ENCODE measurements at places on chromosomes 2 and 18. TPM values are rescaled to one million over a fixed set of nuclear protein-coding genes. Genes with fewer than 3 reads are reported as not detected.

C2orf15 gene
- 0.26 TPM for total RNA-seq

DLGAP1 gene
- total RNA-seq: 0.99 TPM

MOB1A gene
- 204 TPM for total RNA-seq

FTCDNL1 gene
- total RNA-seq: 2.1 TPM

MC4R gene
- total RNA-seq: not detected

METAP1D gene
- 5.0 TPM for total RNA-seq

CFAP65 gene
- total RNA-seq: not detected

AQP12B gene
- total RNA-seq: not detected

RTKN gene
- 2.2 TPM for total RNA-seq

TIMM21 gene
- total RNA-seq: 71.8 TPM

IL1F10 gene
- total RNA-seq: not detected

RAB31 gene
- not detected for total RNA-seq

KIF1A gene
- 0.47 TPM for total RNA-seq

REG1A gene
- not detected for total RNA-seq

COQ10B gene
- 20.1 TPM for total RNA-seq

DNA sequence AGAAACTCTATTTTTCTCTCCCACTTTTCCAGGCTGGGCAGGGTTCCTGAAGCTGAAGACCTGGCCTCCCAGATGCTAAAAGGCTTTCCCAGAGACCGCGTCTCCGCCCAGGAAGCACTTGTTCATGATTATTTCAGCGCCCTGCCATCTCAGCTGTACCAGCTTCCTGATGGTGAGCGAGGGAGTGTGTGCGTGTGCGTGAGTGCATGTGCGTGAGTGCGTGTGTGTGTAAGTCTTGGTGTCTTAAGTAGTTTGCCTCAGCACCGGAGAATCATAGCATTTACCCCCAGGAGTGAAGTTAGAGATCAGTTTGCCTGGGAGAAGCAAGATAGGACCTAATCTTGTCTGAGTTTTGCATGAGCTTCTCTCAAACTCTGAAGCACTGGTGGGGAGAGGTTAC lies 73.7 kb downstream of the CDK15 start:
- no peak for DNase-seq

DNA sequence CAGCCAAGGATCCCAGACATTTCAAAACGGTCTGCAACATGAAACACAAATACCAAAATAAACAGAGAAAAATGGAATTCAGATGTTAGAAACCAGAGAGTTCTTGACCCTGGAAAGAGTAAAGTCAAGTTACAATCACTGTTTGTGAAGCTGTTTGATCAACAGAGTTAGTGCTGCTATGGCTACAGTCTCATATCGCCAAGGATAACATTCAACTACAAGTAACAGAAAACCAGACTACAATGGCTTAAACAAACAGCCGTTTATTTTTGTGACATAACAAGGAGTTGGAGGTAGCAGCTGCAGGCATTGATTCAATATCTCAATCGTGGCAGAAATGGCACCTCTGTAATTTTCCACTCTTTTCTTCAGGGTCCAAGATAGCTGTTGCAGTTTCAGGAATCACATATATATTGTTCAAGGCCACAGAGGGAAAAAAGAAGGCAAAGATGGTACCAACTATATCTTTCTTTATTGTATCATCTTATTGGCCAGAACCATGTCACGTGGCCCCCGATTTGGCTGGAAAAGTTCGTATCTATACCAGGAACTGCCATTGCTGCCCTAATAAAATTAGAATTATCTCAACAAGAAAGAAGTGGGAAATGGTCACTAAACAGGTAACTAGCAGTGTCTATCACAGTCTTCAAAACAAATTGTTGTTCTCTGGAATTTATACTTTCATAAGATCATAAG lies 17.7 kb upstream of the HNRNPLL start:
- DNase-seq: no peak

GRCh38 chr2:8608411-8608954 lies 73.4 kb upstream of the ID2 start:
- DNase-seq: peak; percentile 78

DNA sequence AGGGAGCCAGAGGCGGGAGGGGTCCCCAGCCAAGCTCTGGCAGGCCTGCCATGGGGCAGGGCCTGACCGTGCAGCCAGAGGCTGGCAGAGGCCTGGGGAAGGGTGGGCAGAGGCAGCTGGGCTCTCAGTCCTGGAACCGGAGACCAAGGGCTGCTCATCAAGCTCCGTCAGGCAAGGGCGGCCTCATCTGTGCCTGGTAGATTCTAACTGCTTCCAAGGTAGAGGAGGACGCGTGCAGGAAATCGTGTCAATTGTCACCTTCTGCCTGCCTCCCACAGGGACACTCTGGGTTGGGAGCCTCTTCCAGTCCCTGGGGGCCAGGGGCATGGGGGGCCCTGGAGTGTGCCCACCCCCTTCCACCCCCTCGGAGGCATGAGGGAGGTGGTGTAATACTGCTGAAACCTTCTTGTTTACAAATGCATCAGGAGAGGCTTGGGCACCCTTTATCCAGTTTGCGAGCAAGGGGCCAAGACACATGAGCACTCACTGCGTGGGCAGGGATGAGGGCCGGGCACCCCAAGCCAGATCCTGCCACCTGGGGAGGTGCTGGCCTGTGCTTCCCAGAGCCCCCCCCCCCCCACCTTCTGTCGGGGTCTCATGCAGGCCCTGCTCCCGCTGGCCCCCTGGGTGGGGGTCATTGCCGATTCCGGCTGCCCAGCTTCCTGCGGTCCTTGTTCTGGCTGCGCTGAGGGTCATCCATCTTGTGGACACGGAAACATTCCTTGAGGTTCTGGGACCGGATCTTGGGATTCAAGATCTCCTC lies 9.0 kb downstream of the SNORC start:
- no peak for DNase-seq

DNA sequence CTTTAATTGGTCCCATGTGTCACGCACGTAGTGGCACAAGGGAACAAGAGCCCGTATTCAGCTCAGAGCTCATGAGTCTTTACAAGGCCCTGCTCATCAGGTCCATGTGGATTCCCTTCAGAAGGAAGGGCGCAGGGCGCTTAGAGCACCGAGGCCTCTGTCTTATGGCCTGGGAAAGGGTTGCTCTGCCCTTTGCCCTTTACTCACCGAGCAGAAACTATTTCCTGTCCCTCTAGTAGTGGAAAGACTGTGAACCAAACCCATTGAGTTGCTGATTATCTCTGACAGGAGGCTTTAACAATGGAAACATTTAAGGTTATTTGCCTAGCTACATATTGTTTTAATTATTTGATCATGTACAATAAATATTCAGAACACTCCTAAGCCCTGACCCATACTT lies 102.0 kb upstream of the ACAA2 start:
- no peak for DNase-seq

GRCh38 chr2:77834360-77835002 lies 312.3 kb upstream of the LRRTM4 start:
- DNase-seq: no peak

DNA sequence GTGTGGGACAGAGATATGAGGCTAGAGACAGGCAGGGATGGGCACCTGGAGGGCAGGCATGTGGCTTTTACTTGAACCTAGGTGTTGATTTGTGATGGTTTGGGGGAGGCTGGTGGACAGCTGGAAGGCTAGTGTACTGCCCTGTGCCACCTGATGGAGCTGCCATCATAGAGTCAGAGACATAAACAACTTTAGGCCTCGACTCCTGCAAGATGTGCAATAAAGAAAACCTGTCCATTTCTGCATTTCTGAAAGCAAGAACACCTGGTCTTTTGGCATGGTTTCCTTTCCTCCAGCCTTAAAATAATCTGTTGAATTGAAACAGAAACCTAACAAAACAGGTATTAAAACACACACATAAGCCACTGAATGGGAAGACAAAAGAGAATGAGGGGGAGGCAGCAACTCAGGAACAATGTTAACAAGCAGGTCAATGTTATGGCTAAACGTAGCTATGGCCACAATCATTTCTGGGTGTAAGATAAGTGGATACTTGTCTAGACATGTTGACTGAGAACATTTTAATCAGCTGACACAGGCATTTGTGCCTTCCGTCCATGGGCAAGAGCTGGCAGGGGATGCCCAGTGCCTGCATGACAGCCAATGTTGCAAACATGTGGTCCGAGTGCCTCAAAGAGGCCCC lies 87.8 kb downstream of the KCTD1 start:
- no peak for DNase-seq

Measured in activated CD4-positive, alpha-beta T cell treated with anti-CD3 and anti-CD28 coated beads, Interleukin-2, amount 10 ng/mL, durations not matched to agents 24 days and 14 days (primary cell).